CD4-positive, alpha-beta T cell treated with Interleukin-12 subunit alpha and Interleukin-12 subunit beta, for 1 hour (primary cell): ENCODE measurements at places on chromosomes 4 and X.

DNA sequence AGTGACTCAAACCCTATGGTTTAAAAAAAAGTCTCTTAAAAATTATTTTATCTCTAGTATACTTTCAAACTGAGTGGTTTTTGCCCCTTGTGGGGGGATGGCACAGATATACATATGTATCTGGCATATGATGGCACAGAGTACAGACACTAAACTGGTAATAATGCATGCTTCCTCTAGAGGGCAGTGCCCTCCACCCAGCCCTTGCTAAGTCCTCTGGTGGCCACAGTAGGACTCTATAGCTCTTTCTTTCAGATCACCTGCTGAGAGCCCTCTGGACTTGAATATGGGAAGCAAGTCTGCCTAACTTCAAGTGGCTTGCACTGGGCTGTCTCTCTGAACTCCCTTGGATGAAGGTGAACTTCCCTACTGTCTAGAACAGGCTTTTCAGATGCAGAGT lies 66.3 kb downstream of the TSPAN7 start:
- DNase-seq: peak; percentile 7

GRCh38 chr4:139852612-139853269 lies 187.1 kb downstream of the MGST2 start:
- no peak for DNase-seq

DNA sequence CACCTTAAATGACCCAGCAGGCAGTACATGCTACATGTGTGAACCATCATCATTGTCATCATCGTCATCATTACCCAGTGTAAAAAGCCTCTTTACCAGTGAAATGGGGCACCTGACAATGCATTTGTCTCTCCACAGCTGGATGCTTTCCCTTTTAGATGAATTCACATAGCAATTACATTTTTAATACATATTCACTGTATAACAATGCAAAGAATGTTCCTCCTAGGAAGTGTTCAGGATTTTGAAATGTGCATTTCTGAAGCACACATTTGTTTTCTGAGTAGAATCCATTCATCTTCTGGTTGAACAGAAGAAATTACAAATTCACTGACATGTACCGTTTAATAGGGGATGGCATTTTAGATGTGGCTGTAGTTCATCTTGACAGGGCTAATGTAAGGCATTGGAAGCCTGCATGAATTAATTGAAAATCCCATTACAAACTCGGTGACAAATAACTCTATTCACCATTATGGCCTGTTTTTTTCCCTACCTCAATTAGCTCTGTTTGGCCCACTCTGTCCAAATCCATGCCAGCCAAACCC lies 111.1 kb downstream of the SH3RF1 start:
- no peak for DNase-seq

DNA sequence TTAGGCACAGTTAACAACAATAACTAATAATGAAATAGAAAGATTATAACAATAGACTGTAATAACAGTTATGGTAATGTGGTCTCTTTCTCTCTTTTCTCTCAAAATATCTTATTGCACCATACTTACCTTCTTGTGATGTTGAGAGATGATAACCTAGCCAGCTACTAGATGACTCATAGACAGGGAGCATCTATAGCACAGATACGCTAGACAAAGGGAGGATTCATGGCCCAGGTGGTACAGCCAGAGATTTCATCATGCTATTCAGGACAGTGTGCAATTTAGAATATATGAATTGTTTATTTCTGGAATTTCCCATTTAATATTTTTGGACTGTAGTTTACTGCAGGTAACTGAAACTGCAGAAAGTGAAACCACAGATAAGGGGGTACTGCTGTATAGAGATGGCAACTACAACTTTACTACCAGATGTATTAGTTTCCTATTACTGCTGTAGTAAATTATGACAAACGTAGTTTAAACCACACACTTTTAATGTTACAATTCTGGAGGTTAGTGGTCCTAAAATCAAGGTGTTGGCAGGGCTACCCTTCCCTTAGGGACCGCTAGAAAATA lies 41.8 kb upstream of the MAGED1 start:
- no peak for DNase-seq

- DNase-seq: no peak
Observed at GRCh38 chr4:133152831-133153481, 3.9 kb downstream of the PCDH10 start.

- peak; percentile 29 for DNase-seq
Observed at GRCh38 chrX:39773923-39774773, 323.6 kb downstream of the BCOR start.

- no peak for DNase-seq
Observed at GRCh38 chr4:53362093-53362492, 3.8 kb downstream of the SCFD2 start.

- DNase-seq: no peak
Observed at GRCh38 chr4:98997166-98997565, 1.6 kb downstream of the METAP1 start.

DNA sequence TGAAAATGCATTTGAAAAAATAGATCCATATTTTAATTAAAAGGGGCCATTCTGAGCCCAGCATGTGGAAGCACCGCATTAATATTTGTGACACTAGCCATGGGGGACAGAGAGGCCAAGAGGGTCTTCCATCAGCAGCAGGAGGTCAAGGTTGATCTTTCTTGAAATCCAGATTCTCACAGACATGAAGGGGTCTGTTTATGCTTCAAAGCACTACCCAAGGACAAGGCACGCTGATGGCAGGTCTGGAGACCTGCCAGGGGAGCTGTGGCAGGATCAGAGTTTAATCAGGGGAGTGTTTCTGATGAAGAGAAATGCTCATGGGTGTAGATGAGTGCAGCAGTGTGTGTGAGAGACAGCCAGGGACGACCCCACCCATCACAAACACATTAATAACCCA lies 243.3 kb downstream of the LDB2 start:
- no peak for DNase-seq

- DNase-seq: no peak
Observed at GRCh38 chr4:6591313-6591712, 16.3 kb downstream of the MAN2B2 start.

DNA sequence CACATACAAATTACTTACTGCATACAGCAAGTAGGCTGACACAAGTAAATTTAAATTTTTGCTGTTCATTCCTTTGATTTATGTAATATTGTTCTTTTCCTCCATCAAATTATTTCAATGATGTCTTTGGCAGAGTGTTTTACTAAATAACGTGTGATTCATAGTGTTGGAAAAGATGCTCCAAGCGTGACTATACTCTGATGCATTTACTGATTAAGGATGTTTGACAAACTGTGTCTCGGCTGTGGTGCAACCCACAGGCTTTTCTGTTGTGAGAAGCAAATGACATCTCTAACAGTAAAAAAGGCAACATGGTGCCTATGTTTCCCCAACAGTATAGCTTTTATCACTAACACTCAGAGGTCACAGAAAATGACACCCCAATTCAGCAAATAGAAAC lies 540.9 kb downstream of the PPP4R3C start:
- DNase-seq: no peak

DNA sequence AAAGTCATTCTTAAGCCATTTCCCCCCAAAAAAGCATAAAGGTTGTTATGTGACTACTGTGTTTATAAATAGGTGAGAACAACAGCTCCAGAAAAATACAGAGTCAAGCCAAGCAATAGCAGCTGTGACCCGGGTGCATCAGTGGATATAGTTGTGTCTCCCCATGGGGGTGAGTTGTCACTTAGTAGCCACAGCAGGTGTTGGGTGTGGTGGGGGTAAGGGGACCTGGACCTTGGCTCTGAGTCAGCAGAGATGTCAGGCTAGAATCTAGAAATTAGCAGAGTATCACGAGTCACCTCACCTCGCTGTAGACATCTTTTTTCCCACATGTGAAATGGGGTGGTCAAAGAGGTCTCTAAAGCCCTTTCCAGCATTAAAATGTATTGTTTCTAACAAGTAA lies 42.4 kb downstream of the MOSPD2 start:
- DNase-seq: no peak

GRCh38 chrX:46953137-46953527 lies 40.9 kb downstream of the JADE3 start:
- DNase-seq: no peak

DNA sequence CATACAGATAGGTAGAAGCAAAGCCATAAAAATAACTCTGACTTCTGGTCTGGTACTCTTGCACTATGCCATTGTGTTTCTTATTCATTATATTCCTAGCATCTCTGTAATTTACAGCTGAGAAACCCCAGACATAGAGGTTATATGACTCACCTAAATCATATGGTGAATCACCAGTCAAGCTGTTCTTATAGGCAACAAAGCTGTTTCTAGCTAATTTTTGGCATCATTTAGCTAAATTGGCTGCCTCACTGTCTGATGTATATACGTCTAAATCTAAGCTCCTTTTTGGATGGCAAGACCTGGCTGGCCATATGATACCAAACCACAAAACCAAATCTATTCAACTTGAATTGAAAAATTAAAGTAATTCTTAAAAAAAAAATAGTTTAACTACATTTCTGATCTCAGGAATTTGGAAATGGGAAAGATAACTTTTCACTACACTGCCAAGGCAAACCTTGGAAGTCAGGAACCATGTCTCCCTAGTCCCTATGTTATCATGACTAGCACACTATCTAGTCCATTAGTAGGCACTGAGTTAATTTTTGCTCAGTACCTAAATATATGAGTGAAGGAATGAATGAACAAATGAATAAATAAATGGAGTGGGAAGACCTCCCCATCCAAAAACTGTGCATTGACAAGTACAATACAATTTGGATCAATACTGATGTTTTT lies 41.3 kb upstream of the STAG2 start:
- no peak for DNase-seq

DNA sequence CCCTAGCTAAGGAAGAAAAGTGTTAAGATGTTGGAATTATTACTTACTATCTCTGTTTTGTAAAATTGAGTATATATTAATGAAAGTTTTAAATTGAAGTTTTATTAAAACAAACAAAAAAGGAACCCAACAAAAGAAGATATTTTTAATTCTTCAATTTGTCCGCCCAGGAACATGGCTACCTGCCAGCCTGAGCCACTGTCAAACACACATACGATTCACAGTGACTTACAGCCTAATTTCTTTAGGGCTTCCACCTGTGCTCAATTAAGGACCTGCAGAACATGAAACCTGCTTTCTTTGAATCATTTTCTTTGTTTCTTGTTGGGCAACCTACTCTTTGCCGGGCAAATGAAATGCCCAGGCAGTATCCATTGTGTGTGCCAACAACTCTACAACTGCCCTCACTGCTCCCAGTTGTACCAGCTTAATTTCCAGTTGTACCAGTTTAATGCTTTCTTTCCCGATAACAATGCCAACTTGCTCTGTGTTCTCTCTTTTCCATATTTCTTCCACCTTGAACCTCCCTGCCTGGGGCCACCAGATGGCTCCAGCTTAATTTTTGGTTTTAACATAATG lies 181.7 kb downstream of the GBA3 start:
- DNase-seq: no peak

DNA sequence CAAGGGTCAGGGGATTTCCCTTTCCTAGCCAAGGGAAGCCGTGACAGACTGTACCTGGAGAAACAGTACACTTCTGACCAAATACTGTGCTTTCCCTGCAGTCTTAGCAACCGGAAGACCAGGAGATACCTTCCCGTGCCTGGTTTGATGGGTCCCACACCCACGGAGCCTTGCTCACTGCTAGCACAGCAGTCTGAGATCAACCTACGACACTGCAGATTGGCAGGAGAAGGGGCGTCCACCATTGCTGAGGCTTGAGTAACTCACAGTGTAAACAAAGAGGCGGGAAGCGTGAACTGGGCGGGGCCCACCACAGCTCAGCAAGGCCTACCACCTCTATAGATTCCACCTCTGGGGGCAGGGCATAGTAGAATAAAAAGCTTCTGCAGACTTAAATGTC lies 48.7 kb upstream of the SRD5A3 start:
- DNase-seq: no peak

DNA sequence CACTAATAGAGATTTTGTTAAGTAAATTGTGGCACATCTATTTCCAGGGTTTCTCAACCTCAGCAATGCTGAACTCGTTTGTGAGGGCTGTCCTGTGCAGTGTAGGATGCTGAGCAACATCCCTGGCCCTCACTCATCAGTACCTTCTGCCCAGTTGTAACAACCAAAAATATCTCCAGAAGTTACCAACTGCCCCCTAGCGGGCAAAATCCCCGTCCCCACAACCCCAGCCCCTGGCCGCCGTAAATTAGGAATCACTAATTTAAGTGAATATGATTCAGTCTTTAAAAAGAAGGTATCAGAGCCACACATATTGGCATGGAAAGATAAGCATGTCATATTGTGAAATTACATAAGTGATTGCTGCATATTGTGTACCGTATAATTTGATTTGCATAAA lies 123.4 kb downstream of the ASB9 start:
- DNase-seq: peak; percentile 13

- DNase-seq: no peak
Observed at GRCh38 chrX:24027086-24027485, at the start of gene KLHL15. Gene KLHL15 (minus strand): TSS chrX:24027186. CDS start chrX:24006693, 20,493 bp downstream.

GRCh38 chr4:100736641-100737451 lies 219.0 kb upstream of the EMCN start:
- no peak for DNase-seq

DNA sequence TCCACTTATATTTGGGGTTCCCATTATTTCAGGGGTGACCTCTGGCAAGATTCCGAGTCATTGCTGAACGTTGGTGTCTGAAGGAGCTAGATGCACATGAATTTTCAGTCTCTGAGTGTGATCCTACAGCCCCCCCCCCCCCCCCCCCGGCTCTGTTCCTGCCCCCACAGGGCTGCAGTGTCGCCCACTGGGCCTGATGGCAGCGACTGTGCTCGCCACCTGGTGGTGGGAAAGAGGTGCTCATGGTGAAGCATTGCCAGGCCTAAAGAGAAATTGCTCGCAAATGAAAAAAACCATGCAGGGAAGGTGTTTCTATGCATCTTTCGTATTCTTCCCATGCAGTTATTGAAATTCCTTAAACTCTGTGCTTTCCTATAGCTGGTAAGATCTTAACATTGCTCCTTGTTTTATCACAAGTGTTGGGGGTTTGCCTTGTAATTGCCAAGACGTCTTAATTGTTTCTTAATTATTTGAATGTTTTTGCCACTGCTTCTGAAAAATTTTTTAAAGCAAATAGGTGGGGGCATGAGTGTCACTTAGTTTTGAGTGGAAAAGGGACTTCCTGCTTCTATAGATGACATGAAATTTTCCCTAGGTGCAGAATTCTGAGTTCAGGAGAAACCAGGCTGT lies 63.2 kb downstream of the CLDN22 start:
- peak; percentile 34 for DNase-seq

DNA sequence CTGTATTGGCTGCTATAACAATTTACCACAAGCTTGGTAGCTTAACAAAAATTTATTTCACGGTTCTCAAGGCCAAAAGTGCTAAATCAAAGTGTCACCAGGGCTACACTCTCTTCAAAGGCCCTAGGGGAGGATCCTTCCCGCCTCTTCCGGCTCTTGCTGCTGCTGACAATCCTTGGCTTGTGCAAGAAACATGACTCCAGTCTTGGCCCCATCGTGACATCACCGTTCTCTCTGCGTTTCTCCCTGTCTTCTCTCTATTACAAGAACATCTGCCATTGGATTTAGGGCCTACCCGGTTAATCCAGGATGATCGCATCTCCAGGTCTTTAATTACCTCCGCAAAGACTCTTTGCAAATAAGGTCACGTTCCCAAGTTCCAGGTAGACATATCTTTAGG lies 10.4 kb upstream of the CLCN4 start:
- DNase-seq: no peak

DNA sequence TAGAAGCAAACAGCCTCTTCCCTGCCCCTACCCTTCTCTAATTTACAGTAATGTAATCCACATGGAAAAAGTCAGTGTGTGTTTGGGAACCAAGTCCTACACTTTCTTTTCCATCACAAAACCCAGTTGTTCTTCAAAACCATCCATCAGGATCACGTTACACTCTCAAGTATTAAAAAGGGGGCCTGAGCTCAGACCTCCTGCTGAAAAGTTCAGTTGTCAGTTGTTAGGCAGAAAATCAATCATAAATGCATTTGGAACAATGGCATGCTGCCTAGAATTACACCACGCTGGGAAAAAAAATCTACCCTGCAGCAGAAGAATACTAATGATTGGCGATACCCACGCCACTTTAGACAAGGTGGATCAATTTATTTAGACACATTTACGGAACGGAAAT lies 236.5 kb downstream of the PARM1 start:
- DNase-seq: no peak
